Brain (organoid and tissue), 16 donors: ENCODE measurements at places on chromosomes 7 and 10.

DNA sequence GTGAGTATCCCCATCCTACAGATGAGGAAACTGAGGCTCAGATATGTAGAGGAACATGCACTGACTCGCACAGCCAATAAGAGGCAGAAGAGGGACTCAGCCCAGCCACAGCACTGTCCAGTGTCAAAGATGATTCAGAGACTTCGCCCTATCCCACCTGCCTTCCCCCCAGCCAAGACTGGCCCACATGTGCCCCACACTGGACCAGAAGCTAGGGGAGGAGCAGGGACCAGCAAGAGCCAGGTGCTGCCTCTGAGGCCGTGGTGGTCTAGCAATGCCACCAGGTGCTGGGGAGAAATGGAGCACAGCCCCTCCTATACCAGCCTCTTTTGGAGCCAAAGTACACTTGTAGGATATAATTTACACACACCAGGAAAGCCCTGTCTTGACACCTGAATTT is 22.3 kb downstream of the GRID1 start:
- DNase-seq, result no peak

DNA sequence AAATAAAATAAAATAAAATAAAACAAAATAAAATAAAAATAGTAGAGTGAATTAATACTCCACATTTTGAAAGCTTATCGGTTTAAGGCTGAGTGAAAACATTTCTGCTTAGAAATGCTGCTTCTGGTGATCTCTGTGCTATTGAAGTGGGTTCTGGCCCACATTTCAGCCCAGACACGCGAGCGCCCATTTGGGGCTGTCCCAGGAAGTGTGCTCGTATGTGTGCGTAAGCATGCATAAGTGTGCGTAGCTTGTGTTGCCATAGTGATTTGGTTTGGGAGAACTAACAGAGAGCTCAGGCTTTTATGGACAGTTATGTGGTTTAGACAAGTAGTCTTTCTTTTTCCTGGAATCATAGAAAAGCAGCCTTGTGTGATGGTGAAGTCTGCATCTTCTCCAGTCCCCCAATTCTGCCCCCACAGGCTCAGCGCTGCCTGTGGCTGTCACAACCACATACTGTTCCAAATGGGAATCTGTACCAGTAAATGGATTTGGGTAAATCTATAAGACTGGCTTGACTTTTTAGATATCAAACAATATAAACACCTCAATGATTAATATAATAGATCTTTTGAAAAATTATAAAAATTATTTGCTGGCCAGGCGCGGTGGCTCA is 29.8 kb upstream of the PURB start:
- DNase-seq, result peak; percentile 44

DNA sequence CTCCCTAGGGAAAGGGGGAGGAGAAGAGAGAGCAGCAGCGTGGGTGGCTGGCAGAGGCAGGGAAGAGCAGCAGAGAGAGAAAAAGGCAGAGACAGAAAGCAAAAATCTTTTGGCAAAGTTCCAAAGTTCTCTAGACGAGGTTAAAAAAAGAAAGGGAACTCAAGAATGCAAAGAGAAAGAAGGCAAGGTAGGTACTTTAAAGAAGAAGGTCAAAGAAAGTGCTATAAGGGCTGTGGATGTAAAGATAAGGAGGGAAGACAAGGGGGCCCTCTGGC is 20.2 kb upstream of the OPTN start:
- DNase-seq, result no peak

DNA sequence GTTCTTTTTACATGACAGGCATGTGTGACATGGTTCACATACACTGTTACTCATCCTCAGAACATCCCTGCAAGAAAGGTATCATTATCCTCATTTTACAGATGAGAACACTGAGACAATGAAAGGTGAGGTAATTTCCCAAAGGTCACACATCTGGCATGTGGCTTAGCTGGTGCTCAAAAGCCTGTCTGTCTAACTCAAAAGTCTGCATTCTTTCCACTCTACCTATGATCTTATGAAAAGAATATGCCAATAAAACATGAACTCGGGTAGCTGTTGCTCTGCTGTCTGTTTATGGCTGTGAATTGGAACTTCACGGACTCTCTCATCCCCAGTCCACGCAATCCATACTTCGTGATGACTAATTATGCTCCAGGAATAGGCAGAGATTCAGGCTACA is 79.0 kb upstream of the ODAD2 start:
- no peak for DNase-seq
